Activated T-helper 17 cell treated with anti-CD3 and anti-CD28 coated beads, Interleukin-2, amount 50 U/mL, for 72 hours (primary cell): ENCODE measurements at places on chromosomes 3 and 15. TPM values are rescaled to one million over a fixed set of nuclear protein-coding genes. Genes with fewer than 3 reads are reported as not detected.
A peak's percentile ranks its signal among the peaks of the same experiment; 100 is the strongest.

GRCh38 chr3:53726643-53727042, 119.6 kb downstream of the CHDH start:
- no peak for ATAC-seq

DNA sequence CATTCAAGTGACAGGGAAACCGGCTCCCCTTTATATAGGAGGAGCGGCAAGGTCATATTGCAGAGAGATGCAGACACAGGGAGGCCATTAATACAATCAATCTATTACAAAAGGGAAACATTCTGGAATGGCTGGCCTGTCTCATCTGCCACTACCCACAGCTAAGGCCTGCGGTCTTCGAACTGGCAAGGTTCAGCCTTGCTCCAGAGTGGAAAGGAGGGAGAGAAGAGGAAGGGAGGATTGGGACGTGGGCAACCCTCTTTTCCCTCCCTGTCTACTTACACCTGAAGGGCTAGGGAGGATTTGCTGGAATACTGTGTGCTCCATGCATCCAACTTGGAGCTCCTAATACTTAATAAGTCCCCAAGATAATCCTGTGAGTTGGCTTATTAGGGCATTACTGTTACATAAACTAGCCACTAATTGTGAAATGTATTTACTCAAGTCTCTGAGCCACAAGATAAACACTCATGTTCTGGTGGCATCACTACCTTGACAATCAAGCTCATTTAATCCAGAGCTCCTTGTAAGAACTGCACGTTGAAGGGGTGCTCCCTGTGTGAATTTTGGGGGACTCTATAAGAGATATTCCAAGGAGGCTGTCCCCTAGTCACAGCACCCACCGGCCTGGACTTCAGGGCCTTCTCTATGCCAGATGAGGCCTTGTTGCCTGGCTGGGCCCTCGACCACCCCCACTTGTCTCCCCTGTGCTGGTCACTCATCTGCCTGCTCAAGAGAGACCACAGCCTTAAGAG, 19.7 kb upstream of the CCDC174 start:
- ATAC-seq, result no peak

- ATAC-seq, result no peak
Observed at GRCh38 chr3:23094890-23095462, 108.2 kb upstream of the UBE2E2 start.

DNA sequence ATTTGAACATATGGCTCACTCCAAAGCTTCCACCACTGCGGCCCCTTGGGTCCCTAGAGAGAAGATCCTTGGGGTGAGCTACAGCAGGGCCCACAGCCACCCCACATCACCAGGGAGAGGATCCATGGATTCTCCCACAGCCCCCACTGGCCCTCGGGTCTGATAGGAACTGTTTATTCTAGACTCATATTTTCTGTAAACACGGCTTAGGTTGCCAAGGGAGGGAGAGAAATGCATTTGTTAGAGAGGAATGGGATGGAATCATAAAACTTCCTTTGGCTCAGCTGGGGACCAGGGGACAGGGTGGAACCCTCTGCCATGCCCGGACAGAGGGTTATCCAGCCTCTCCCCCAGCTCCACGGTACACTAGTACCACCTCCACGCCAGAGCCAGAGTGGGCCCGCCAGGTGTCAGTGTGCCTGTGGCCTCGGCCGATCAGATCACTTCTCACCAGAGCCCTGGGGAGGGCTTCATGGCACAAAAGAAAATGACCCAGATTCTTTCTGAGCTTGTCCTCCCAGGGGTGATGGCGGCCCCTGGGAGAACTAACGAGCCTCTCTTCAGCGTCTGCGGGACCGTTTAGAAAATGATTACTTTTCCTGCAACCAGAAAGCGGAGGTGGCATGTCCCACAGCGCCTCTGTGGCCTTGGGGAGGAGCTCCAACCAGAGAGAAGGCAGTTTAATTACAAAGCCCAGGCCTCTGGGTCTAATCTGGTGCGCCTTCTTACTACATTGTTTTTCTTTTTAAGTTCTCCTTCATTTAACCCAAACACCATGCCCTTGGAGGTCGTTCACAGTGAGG, 33.7 kb downstream of the ADCY5 start:
- no peak for ATAC-seq

DNA sequence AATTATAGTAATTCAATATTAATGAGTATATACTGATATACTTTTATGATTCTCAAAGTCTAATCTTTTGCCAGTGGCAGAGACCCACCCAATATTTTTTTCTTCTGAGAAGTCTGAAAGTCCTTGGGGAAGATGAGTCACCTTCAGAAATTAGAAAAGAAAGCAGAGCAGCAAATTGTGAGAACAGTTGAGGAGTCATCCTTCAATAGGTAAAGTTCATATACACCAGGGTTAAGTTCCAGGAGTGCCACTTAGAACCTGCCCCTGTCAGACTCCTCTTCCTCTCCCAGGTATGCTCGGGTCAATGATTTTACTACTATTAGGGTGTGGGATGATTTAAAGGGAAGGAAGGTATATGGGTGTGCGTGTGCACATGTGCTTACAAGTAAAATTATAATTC, 7.1 kb downstream of the CLRN1 start:
- ATAC-seq, result no peak

GRCh38 chr3:19159966-19160635, 11.8 kb downstream of the KCNH8 start:
- no peak for ATAC-seq

XCR1 gene
- total RNA-seq, result 0.04 TPM

DNA sequence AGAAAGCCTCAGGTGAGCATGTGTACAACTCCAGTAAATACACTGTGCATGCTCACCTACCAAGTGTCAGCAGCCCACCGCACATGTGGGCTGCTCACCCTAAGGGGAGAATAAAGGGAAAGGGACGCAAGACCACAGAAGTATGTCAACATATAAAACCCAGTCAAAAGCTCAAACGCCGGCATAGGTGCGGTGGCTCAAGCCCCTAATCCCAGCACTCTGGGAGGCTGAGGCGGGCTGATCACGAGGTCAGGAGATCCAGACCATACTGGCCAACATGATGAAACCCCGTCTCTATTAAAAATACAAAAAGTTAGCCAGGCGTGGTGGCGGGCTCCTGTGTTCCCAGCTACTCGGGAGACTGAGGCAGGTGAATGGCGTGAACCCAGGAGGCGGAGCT, 732.1 kb downstream of the ZPLD1 start:
- ATAC-seq, result no peak

GRCh38 chr3:172315401-172316091, 132.7 kb downstream of the GHSR start:
- peak; percentile 79 for ATAC-seq

- no peak for ATAC-seq
Observed at GRCh38 chr3:65995030-65995429, 43.7 kb downstream of the MAGI1 start.

DNA sequence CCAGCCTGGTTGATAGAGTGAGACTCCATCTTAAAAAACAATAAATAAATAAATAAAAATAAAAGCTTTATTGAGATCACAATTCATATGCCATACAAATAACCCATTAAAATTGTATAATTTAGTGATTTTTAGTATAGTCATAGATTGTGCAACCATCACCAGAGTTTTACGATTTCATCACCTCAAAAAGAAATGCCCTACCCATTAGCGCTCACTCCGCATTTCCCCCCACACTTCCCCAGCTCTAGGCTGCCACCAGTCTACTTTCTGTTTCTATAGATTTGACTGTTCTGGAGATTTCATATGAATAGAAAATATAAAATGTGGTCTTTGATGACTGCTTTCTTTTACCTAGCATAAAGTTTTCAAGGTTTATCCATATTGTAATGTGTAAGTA, 57.0 kb downstream of the ARHGEF26 start:
- no peak for ATAC-seq

- ATAC-seq, result no peak
Observed at GRCh38 chr3:146839727-146840375, 234.7 kb upstream of the PLSCR5 start.

- no peak for ATAC-seq
Observed at GRCh38 chr15:66006986-66007385, 137.7 kb downstream of the RAB11A start.

DNA sequence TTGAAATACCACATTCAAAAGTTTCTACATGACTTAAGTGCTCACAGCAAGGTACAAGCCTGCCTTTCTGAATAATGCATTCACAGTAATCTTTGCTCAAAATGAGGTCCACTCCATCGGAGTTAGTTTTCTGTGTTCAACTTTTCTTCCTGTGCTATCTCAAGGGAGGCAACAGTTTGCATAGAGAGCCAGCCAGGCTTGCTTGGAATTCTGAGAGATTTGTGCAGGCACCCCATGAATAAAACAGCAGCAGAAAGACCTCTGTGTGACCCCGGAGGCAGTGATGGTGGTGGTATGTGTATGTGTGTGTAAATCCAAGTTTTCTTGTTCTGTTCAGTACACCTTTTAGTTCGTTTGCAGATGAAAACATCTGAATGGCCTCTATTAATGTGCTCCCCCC, 124.0 kb downstream of the ADAMTS9 start:
- ATAC-seq, result no peak

DNA sequence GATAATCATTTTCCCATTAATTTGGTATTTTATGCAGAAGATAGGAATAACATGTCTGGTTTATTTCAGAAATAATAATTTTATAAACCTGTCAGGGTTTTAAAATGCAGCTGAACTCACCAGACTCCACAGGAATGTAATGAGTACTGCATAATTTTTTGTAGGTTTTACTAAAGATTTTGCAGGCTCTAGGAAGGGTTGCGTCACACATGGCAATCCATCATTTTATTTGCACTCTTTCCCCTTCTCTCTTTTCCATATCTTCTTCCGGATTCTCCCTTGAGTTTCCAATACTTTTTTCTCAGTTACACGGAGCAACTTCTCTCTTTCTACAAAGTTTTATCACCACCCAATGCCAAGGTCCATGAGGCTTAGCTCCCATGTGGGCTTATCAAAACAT, 234.7 kb downstream of the NFKBIZ start:
- ATAC-seq, result no peak

- peak; percentile 68 for ATAC-seq
Observed at GRCh38 chr3:114418724-114419543, 125.1 kb downstream of the TIGIT start.

DNA sequence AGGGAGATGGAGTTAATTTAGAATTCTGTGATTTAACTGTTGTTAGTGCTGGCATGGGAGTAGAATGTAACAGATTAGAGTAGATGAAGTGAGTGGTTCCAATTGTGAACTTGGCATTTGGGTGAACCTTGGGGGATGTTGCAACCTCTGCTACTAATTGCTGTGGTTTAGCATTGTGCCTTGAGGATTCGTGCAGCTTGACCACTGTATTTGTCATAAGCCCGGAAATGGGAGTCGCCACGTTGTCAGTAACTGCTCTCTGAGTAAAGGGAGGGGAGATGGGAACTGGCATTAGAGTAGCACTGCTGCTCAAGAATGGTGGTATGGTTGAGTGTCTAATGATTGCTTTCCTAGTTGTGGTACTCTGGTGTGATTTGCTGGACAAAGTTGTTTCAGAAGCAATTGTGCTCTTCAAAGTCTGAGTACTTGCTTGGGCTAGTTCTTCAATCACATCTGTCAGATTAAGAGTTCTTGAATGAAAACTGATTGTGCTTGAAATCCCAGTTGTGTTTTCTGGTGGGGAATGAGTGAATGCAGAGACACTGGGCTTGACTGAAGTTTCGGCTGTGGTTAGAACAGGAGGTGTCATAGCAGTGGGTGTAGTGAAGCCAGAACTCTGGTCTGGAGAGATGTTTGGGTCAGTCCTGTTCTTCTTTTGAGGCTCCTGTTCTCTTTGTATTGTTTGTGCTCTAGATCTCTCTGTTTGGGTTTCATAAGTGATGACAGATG, 15.4 kb downstream of the IGSF10 start:
- ATAC-seq, result no peak

TRH gene
- total RNA-seq, result not detected

- ATAC-seq, result no peak
Observed at GRCh38 chr3:115553796-115554486, 69.4 kb upstream of the GAP43 start.

GRCh38 chr3:66411474-66411873, 89.3 kb downstream of the LRIG1 start:
- no peak for ATAC-seq

DNA sequence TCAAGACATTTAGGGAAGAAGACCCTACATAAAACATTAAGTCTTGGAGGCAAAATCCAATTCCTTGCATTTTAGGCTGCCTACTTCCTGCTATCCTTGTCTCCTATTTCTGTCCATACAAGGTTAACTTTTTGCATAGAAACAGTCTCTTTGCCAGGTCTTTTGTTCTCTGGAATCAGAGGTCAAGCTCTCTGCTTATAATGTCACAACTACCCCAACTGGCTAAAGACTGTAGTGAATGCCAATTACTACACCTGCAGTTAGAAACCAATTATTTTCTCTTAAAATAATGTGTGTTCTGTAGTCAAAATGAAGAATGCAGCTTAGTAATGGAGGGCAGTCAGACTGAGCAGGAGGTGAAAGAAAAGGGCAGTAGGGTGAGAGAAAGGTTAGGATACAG, 856.2 kb downstream of the TUSC7 start:
- ATAC-seq, result no peak

DNA sequence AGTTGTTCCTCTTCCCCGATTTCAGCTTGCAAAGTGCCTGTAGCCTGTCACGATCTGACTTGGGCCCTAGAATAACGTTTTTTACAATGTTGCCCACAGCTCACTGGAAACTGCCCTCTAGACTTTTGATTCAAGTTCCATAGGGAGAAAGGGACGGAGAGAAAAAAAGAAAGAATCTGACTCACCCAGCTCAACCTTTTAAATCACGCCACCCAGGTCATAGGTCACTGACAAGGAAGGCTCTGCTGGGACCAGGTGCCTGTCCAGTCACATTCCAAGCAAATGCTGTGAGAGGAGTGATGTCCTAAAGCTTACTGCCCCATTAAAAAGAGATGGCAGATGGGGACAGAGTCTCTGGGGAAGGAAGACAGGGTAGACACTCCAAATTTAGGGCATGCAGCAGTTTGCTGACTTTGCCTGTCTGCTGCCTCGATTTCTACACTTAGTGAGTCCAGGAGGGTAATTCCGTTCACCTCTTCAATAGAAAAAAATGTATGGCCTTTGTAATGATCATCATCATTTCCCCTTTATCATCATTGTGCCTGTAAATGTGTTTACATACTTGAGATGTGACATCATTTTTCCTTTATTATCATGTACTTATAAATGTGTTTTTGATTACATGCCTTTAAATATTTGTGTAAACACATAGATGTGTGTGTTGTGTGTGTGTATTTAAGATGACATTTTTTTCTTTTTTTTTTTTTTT, 8.4 kb upstream of the MYO1E start:
- no peak for ATAC-seq
